ENCODE measurements at places on chromosomes 13 and 19.

GRCh38 chr13:97257800-97258799, 36.0 kb downstream of the MBNL2 start:
- no peak overlapping the region for H3K27ac ChIP-seq
- peak; percentile 85 for DNase-seq
- H3K36me3 ChIP-seq, result no peaks in the 10 kb centered on the region
- H3K4me3 ChIP-seq, result no peak overlapping the region
- peaks cover 5% of the 10 kb centered on the region for H3K27me3 ChIP-seq
- no peaks in the 10 kb centered on the region for H3K4me1 ChIP-seq

DNA sequence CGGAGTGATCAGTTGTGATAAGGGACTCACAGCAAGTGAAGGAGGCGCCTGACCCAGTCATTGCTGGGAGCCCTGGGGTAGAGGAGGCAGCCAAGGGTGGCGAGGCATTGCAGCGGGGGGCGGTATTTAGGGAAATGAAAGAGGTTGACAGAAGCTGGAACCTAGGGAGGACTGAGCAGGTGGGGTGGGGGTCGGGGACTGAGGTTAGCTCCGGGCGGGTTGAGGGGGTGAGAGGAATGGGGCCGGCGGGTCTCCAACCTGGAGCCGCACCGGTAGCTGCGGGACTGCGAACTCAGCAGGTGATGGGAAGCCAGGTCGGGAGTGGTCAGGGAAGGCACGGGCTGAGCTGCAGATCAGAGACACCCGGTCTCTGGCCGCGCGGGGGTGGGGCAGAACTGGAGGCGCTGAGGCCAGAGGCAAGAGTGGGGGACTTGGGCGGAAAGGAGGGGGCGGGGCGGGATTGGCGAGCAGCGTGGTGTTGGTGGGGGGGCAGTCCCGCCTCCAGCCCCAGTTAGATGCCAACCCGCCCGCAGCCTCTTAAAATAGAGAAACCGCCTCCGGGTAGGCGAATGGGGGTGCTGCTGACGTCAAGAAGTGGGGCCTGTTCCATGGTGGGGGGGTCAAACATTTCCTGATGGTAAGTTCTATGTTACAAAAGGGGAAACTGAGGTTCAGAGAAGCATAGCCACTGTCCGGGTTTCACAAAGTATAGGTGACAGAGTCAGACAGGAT, 1.5 kb downstream of the MAST3 start:
- H3K36me3 ChIP-seq, result no peaks in the 10 kb centered on the region
- H3K27me3 ChIP-seq, result peaks cover 19% of the 10 kb centered on the region
- DNase-seq, result peak; percentile 73
- H3K4me1 ChIP-seq, result peaks cover 6% of the 10 kb centered on the region

GRCh38 chr19:21396121-21396520, 812 bp upstream of the ZNF493 start:
- no peak for DNase-seq
- no peak overlapping the region for H3K4me3 ChIP-seq
- H3K27ac ChIP-seq, result no peak overlapping the region
- peaks cover 4% of the 10 kb centered on the region for H3K4me1 ChIP-seq
- H3K27me3 ChIP-seq, result no peaks in the 10 kb centered on the region
- H3K36me3 ChIP-seq, result peaks cover 29% of the 10 kb centered on the region

DNA sequence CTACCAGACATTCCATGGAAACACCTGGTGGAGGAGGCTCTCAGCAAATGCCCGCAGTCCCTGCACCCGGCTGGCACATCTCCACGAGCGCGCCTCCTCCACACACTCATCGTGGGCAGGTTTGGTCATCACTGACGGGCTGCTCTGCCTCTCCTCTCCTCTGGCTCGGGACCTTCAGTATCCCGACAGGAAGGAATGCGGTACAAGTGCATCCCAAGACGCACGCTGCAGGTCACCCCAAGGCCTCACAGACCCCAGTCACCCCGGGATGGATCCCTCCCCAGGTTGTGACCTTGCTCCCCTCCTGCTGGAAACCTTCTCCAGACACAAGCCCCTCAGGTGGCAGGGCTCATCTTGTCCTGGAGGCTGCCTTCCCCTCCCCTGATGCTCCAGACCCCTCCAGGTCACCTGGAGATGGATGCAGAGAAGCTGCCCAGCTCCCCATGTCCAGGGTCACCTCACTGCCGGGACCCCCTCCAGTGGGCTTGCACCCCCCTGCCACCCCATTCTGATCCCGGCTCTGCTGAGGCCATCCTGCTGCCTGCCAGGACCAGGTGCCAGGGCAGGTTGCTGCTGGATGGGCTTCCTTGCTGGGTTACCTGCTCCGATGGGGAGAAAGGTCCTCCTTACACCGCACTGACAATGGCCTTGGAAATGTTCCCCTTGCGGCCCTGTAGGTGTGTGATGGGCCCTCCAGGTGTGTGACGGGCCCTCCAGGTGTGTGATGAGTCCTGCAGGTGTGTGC, 29.9 kb downstream of the C13orf46 start:
- no peaks in the 10 kb centered on the region for H3K36me3 ChIP-seq
- H3K4me1 ChIP-seq, result no peaks in the 10 kb centered on the region
- no peak overlapping the region for H3K4me3 ChIP-seq
- H3K27me3 ChIP-seq, result peaks cover 35% of the 10 kb centered on the region
- DNase-seq, result no peak

DNA sequence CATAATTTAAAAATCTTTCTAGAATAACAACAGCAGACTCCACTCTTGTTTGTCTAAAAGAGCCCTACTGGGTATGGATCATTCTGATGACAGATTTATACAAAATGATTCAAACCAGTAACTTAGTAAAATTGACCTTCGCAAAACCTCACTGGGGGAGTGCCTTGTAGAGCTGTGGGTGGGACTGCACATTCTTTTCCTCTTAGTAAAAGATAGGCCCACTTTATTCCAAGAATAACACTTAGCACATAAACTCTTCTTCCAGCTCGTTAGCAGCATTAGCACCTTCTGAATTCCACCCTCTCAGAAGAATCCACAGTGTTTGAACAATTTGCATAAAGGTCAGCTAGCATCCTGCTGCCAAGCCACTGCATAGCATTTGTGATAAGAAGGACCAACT, 106.8 kb downstream of the STOML3 start:
- no peak overlapping the region for H3K4me3 ChIP-seq
- DNase-seq, result peak; percentile 61
- no peak overlapping the region for H3K27ac ChIP-seq
- peaks cover 4% of the 10 kb centered on the region for H3K27me3 ChIP-seq
- H3K4me1 ChIP-seq, result no peaks in the 10 kb centered on the region
- H3K36me3 ChIP-seq, result peaks cover 1% of the 10 kb centered on the region
